ENCODE measurements at places on chromosomes 1 and 21.

DNA sequence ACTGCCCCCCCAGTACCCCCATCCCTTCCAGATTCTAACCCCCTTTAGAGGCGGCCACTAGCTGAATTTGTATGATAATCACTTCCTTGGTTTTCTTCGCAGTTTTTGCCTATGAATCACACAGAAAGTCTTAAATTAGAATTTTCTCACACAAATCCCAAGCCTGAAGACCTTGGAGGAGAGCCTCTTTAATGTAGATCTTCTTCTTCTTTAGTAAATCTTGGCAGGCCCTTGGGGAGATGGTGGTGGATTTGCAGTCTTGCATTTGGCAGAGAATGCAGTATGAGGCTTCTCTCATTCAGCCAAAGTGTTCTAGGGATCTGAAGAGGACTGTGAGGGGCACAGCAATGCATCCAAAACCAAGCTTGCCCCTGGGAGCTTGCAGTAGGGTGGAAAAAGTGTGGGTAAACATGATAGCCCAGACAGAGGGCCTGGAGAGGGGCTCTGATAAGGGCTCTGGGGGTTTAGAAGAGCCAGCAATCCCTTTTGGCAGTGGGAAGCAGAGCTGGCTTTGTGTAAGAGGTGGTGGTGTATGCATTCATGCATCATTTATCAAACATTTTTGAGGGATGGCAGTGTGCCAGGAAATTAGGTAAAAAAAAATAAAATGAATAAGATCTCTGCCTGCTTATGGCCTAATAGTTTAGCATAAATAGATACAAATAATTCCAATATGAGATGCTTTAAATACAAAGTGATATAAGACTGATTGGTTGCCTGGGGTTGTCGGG, 7.7 kb upstream of the CDC42 start:
- DNase-seq, result no peak

GRCh38 chr1:229430761-229431283, 3.1 kb downstream of the ACTA1 start:
- DNase-seq, result no peak

DNA sequence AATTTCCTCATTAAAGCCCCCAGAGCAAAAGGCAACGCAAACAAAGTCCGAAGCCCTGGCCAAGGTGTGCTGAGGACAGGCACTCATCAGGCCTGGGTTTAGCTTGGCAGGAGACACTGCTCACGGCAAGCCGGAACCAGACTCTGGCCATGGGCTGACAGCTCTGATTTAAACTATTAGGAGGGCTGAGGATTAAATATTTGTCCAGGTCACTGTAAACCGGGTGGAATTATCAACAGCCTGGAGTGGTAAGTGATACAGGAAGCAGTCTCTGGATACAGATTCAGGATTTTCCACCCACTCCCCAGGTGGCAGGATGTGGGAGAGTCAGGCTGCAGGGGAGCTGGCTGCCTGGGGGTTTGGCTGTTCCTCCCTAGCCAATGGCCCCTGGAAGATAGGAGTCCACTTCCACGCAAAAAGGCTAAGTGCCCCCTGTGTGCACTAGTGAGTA, 42.4 kb downstream of the SLC66A1 start:
- no peak for DNase-seq

- no peak for DNase-seq
These were observed 5.6 kb downstream of the SH3BGRL3 start for GRCh38 chr1:26285366-26286063.

DNA sequence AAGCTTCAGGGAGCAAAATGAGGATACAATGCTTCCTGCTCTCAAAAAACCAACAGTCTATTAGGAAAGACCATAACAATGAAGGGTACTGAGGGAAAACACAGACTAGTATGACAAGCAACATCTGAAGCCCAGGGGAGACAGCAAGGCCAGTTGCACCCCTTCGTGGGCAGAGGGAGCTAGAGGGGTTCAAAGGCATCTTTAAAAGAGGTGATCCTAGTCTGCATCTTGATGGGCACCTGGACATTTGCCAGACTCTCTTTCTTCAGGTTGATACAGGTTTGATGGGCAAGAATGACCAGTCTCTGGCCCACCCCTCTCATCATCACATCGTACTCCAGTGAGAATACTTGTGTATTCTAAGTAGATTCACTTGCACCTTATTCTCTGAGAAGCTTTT, 177.7 kb downstream of the VAV3 start:
- DNase-seq, result peak; percentile 58

- no peak for DNase-seq
These were observed 10.5 kb upstream of the C1orf105 start for GRCh38 chr1:172410027-172410426.

GRCh38 chr21:36029309-36029708, 31.0 kb downstream of the SETD4 start:
- DNase-seq, result no peak

DNA sequence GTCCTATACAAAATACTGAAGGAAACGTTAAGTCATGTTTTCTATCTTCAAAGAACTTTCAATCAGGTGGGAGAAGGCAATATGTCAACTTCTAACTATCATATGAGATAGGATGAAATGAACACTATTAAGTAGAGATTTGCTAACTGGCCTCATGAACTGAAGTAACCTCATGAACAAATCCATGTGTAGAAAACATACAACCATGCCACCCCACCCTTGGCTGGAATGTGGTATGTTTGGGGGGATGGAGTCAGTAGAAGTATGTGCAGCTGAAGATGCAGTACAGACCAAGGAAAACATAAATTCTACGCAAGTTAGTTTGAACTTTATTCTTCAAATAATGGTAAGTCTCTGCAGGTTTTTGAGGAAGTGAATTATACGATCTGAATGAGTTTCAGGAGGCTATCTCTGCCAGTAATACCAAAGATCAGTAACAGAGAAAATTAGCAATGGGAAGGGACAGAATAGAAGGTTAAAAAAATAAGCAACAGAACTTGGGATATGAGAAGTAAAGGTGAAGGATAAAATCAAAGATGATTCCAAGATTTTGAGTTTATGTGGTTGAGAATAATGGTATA, 4.5 kb downstream of the TRMT1L start:
- peak; percentile 2 for DNase-seq

DNA sequence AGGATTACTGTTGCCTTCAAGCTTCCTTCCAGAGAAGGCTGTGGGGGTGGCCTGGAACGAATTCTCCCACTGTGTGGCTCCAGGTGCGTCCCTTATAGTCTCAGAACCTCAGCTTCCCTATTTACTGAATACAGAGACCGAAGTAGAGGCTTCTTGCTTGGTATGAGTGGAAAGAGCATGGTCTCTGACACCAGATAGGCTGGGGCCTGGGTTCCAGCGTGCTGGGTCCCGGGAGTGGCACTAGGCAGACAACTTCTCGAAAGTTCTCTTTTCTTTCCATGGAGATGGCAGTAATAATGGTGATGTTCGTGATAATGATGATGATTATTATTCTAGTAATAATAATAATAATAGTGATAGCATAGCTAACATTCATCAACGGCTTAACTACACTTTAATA, 161.7 kb downstream of the PTPRU start:
- no peak for DNase-seq

- DNase-seq, result no peak
These were observed 52.8 kb upstream of the PTGFR start for GRCh38 chr1:78437941-78438340.

- peak; percentile 66 for DNase-seq
These were observed 15.9 kb downstream of the VPS26C start for GRCh38 chr21:37251294-37251634.

- no peak for DNase-seq
These were observed 96.0 kb upstream of the CASZ1 start for GRCh38 chr1:10892138-10893065.

- DNase-seq, result no peak
These were observed 18.9 kb upstream of the SPATC1L start for GRCh38 chr21:46203203-46203600.

DNA sequence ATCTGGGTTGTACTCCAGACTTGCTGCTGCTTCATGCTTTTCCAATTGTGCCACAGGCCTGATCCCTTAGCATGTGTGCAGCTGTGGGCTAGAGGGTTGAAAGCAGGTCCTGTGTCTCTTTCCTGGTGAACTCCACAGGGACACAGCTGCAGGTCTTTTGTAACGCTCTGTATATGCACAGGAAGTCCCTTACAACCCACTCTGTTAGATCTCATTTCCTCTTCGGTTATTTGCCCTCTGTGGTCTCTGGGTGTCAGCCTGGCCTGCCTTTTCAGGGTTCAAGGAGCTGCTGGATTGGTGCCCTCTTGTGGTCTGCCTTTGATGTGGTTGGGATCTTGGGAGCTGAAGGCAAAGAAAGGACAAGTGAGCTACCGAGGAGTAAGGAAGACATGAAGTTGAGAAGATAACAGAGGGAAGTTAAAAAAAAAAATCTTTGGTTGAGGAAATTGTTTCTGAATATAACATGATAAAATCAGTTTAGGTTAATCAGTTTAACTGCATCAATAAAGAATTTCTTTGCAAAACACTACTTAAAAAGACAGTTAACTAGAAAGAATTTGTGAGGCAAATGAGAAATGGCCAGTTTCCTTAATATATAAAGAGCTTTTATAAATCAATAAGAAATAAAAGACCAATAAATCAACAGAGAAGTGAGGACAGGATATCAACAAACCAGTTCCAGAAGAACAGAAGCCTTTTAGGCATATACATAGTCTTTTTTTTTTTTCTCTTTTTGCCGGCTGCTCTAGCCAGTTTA, 44.1 kb downstream of the UCK2 start:
- peak; percentile 98 for DNase-seq

GRCh38 chr1:93528412-93528811, 80.5 kb downstream of the FNBP1L start:
- no peak for DNase-seq

DNA sequence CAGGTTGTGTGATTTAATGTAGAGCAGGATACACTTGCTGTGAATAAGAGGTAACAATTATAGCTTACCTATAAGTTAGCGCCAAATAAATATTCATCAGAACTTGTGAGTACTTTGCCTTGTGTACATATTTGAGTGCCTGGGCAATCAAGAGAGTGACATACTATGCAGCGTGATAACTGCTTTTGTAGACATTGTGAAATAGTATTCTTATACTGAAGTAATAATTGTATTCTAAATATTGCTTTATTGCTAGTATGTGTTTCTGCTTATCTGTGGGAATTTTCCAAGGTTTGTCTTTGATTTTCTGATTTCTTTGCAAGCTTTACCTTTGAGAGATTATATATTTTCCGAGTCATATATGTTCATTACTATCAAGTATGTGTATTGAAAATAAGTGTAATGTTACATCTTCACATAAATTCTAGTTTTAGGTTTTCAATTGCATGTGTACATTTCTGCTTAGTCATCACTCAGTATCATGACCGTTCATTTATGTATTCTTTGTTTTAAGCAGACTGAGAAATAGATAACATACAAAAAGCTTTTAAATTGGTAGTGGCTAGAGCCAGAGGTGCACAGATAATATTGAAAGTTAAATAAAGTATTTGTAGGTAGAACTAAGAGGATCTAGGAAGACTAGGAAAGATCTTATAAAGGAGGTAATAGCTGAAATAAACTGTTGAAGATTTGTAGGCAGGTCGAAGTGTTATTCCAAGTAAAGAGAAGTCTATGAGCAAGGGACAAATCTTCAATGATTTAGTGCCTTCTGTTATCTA, 19.5 kb downstream of the USP25 start:
- no peak for DNase-seq

GRCh38 chr1:243758647-243759046, 91.4 kb downstream of the AKT3 start:
- no peak for DNase-seq

- no peak for DNase-seq
These were observed 42.1 kb upstream of the TP53BP2 start for GRCh38 chr1:223887747-223888418.

DNA sequence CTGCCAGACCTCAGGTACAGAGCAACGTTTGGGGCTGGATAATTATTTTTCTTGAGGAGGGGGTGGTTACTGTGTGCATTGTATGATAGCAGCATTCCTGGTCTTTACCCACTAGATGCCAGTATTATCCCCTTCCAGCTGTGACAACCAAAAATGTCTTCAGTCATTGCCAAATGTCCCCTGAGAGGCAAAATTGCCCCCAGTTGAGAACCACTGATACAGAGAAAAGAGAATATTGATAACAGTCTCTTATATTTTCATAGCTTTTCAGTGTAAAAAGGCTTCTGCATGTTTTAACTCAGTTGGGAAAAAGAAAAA, 51.8 kb upstream of the SYT14 start:
- no peak for DNase-seq

GRCh38 chr1:74437035-74437434, 75.4 kb downstream of the LRRC53 start:
- no peak for DNase-seq

DNA sequence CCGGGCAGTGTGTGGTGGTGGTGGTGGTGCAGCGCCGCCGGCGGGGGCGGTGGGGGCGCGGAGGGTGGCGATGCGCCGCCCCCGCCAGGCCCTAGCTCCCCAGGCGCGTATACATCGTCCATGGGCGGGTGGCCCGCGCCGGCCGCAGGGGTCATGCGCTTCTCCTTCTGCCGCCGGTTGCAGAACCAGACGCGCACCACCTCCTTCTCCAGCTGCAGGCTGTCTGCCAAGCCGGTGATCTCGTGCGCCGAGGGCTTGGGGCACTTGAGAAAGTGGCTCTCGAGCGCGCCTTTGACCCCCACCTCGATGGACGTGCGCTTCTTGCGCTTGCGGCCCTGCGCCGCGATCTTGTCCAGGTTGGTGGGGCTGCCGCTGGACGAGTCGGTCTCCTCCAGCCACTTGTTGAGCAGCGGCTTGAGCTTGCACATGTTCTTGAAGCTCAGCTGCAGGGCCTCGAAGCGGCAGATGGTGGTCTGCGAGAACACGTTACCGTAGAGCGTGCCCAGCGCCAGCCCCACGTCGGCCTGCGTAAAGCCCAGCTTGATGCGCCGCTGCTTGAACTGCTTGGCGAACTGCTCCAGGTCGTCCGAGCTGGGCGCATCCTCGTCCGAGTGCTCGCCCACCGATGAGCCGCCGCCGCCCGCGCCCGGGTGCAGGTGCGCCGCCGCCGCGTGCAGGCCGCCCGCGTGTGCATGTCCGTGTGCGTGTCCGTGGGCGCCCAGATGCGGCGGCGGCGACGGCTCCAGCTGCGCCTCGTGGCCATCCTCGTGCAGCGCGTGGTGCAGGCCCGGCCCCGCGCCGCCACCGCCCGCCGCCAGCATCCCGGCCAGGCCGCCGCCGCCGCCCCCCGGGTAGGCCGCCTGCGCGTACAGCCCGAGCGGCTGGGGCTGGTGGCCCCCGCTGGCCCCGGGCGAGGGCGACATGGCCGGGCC, 926 bp downstream of the POU3F1 start:
- no peak for DNase-seq

GRCh38 chr1:46303872-46304326, 401 bp downstream of the UQCRH start:
- DNase-seq, result no peak

DNA sequence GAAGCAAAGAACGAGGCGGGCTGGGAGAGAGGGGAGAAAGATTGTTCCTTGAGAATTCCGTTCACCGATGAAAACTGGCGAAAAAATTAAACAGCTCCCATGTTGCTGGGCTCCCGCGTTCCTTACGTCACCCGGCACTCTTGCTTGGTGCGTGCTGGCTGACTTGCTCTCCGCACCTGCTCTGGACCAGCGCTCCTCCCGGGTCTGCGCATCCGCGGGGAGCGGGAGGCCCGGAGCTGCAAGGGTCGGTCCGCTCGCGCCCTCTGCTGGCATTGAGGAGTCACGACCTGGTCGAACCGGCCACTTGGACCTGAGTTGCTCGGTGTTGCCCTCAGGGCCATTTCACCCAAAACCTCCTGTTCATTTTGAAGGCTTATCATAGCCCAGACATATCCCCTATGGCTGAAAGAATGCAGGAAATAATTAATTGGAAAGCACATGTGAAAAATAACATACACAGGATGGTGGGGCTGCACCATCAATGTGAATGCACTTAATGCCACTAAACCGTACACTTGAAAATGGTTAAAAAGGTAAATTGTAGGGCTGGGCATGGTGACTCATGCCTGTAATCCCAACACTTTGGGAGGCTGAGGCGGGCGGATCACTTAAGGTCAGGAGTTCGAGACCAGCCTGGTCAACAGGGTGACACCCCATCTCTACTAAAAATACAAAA, 98.9 kb upstream of the BACE2 start:
- DNase-seq, result no peak

All from AML-193 (cell line).